ENCODE measurements at places on chromosomes 2 and 18.

GRCh38 chr2:8615576-8616281 is 66.1 kb upstream of the ID2 start:
- no peak for DNase-seq

DNA sequence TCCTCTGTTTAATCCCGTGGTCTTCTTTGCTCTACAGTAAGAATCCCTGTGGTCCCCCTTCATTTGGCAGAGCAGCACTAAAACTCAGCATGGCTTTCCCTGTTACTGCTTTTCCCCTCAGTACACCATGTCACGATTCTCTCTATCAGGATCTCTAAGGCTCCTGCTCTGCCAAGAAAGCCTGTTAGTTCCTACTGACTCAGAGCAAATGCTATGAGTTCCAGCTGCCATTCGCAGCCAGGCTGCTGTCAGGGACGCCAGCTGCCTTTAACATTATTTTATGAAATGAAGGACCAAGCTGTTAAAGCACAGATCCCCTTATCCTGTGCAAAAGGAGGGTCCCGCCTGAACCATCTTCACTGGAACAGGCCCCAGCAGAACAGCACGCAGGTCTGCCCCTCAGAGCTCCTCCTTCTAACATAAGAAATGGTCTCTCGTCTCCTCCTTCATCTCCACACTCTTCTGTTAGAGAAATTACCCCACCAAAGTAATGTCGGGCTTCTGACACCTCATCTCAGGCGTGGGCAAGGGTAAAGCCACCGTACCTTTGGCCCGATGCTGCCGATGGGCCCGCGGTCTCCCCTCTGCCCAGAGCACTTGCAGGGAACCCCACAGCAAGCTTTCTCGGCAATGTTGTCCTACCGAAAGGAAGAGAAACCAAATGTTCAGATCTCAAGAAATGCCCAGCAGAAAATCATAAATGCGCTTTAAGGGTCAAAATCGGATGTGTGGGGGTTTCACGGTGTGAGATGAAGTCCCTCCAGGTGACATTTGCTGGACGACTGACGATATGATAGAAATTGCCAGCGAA is 52.6 kb downstream of the COL6A3 start:
- DNase-seq = no peak

DNA sequence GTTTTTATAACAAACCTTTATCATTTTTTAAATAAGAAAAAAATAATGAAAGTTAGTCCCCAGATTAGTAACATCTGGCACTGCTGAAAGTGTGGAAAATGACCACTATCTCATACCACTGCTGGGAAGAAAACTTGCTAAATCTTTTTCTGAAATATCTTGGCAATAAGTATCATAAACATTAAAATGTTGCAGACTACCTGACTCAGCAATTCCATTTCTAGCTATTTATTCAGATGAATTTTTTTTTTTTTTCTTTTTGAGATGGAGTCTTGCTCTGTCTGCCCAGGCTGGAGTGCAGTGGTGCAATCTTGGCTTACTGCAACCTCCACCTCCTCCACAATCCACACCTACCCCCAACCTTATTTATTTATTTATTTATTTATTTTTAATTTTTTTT is 35.3 kb upstream of the SOS1 start:
- no peak for DNase-seq

DNA sequence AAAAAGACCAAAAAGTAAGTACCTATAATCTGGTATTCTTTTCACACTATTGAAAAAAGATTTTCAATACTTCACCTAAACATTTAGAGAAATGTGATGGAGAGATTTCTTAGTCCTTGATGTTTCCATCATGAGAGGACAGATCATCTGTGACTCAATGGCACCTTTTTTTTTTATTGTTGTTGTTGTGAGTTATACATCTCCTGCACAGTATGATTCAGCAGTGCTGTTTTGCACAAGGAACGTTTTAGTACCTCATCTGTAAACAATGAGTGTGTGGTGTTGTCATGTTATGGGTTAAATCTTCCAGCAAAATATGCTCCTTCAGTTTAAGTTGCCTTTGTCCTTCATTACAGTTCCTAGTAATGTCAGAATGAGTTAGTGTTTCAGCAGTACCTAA is 2.2 kb downstream of the KIAA1328 start:
- DNase-seq = no peak

GRCh38 chr2:43223521-43224001 is 2.8 kb downstream of the ZFP36L2 start:
- no peak for DNase-seq

- DNase-seq = no peak
Measured at GRCh38 chr18:14933049-14933851, 185.3 kb downstream of the ANKRD30B start.

DNA sequence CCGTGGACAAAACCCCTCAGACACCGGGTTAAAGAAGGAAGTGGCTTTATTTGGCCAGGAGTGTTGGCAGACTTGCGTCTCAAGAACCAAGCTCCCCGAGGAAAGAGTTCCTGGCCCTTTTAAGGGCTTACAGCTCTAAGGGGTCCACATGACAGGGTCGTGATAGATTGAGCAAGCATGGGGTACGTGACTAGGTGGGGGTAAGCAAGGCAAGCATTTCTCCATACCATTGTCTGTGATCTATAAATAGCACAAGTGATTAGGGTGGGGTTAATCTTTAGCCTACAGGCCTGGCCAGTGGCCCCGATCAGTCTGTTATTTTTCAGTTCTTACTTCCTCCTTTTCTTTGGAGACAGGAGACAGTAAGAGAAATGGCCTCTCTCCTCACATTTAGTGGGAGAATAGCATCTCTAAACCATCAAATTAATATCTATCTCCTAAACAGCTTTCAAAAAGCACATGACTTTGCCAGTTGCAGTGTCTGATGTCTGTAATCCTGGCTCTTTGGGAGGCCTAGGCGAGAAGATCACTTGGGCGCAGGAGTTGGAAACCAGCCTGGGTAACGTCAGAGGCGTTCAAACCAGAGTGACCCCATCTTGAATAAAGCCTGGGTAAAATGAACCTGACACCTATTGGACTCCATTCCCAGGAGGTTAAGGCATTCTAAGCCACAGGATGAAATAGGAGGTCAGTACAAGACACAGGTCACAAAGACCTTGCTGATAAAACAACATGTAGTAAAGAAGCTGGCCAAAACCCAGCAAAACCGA is 18.3 kb upstream of the CNOT11 start:
- no peak for DNase-seq

GRCh38 chr18:13760047-13760446 is 33.6 kb downstream of the RNMT start:
- no peak for DNase-seq

- DNase-seq = no peak
Measured at GRCh38 chr2:105919191-105919811, 174.6 kb downstream of the NCK2 start.
